ENCODE measurements at places on chromosomes 2 and 18.

DNA sequence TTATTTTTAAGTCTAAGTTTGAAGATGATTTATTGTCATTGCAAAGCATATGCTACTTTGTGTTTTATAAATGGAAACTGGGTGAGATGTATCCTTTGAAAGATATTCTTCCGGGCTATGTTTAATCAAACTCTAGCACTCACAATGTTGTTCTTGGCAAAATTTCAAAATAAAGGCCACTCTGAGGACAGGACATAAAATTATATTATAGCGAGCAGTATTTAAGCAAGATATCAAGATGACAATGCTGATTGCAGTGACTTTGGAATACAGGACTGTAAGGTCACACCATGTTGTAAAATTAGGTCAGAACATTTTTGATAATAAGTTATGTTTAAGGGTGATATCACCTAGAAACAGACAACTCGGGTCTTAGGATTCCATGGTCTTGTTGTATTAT lies 14.2 kb downstream of the RPRM start:
- DNase-seq: peak; percentile 43

DNA sequence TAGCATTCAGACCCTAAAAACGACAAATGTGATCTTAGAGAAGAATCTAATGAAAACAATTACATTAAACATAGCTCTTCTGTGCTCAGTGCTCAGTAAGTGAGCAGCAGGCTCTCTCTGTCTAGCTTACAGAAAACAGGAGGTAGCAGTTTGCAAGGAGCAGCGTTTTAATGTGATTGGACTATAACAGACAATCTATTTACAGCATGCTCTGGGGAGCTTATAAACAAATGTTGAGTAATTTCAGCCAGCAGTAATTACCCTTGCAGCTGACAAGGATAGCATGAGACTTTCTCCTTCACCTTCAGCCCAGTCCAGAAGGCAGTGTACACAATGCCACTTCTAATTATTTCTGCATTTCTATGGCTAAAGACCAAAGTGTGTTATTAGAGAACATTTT lies 270.4 kb downstream of the FIGN start:
- DNase-seq: peak; percentile 93

GRCh38 chr2:226411205-226411604 lies 388.4 kb downstream of the IRS1 start:
- DNase-seq: no peak

DNA sequence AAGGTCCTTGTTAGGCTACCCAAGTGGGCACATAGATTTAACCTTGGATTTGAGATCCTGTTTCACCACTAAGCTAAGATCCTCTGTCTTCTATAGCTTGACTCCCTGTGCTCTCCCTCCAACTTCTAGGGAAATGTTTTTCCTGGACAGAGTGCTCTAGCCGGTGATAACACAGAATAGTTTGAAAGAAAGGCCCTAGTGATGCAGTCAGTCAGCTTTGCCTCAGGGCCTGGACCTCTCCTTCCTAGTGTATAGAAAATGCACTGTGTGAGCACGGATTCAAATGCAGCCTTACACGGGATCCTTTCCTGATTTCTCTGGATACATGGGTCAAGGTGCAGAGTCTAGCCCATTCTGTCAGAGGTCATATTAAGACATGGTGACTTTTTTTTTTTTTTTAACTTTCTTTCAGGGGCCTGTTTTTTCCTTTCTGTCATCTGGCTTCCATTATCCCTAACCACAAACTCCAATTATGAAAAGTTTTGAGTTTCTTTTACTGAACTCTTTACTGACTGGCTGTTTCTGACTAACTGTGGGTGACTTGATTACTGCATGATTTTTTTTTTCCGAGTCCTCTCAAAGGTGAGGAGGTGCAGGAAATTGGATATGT lies 122.6 kb downstream of the LRP1B start:
- DNase-seq: no peak

GRCh38 chr2:171741189-171741588 lies 53.9 kb downstream of the DYNC1I2 start:
- DNase-seq: no peak

DNA sequence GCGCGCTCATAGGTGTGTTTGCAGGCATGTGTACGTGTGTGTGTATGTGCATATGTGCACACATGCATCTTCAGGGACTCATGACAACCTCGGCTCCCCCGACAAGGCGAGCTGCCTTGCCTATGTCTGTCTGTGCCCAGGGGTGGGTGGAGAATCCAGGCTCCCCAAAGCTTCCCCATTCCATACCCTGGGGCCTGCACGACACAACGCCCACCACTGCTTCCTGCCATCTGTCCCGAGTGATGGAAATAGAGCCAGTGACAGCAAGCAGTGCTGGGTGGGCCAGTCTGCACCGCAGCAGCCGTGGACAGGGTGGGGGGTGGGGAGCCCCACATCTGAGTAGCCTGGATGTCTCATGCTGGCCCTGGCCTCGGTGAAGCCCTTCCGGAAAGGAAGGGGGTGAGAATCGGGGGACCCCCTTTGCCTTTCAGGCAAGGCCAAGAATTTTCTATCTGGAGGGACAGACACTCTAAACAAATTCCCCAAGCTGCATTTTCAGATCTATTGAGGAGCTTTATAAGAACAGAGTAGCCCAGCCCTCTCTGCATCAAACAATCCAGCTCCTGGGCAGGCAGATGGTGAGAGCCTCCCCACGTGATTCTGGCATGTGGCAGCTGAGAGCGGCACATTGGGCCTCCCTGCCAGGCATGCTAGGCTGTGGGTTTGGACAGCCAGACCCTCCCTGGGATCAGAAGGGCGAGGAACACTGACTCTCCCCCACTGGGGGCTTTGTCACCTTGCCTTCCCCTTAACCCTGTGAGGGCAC lies 4.9 kb downstream of the KCNIP3 start:
- peak; percentile 6 for DNase-seq

All from NCI-H69 (cell line).